GM12878 (cell line): ENCODE measurements at places on chromosomes 7 and 10. TPM values are rescaled to one million over a fixed set of nuclear protein-coding genes. Genes with fewer than 3 reads are reported as not detected.

- DNase-seq: no peak
Observed at GRCh38 chr7:2851497-2851896, 7.4 kb upstream of the GNA12 start.

DNA sequence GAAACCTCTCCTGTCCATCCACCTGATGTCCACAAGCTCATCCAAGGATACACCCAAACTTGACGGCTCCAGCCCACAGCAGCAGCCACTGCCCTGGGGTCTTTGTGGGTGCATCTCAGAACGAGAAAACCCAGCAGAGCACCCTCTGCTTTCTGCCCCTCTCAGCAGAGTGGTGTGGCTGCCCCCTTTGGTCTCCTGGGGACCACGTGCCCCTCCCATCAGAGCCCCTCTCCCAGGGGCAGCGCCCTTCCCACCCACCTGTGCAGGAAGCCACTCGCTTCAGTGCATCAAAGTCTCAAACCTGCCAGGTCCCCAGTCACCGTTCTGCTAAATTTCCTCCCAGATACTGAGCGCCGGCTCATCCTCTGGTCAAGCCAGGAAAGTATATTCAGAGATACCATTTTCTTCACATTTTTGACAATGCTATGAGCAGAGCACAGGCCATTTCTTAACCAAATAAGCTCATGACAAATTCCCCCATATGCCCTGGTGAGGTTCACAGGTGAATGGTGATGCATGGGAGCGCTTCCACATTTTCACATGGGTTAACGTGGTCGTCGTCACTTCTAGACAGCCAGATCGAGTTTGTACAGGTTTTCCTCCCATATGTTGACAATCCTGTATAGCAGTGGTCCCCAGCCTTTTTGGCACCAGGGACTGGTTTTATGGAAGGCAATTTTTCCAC is 32.4 kb downstream of the CAMK2B start:
- no peak for DNase-seq

DNA sequence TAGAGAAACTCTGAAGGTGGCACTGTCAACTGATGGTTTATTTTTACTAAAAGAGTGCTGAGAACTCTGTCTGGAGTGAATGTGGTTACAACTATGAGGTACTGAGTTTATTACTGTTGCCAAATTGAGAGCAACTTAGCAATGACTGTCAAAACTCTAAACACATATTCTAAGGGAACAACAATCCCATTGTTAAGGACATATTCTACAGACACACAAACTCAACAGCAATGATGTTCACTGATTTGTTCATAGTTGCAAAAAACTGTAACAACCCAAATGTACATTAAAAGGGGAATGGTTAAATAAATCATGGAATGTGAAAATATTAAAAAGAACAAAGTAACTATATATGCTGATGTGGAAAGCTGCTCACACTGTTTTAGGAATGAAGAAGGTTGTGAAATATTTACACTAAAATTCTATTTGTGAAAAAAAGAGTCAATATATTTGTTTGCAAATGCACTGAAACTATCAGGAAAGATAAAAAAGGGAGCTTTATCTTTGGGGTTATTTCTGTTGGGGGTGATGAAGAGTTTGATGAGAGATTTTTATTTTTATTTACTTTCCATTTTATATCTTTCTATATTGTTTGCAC is 12.9 kb downstream of the PON2 start:
- no peak for DNase-seq

GRCh38 chr7:117781707-117782106 is 91.5 kb downstream of the CTTNBP2 start:
- no peak for DNase-seq

GRCh38 chr10:97960269-97961056 is 70.0 kb downstream of the CRTAC1 start:
- no peak for DNase-seq

- DNase-seq: no peak
Observed at GRCh38 chr7:45080265-45080957, 8.4 kb downstream of the NACAD start.

DNA sequence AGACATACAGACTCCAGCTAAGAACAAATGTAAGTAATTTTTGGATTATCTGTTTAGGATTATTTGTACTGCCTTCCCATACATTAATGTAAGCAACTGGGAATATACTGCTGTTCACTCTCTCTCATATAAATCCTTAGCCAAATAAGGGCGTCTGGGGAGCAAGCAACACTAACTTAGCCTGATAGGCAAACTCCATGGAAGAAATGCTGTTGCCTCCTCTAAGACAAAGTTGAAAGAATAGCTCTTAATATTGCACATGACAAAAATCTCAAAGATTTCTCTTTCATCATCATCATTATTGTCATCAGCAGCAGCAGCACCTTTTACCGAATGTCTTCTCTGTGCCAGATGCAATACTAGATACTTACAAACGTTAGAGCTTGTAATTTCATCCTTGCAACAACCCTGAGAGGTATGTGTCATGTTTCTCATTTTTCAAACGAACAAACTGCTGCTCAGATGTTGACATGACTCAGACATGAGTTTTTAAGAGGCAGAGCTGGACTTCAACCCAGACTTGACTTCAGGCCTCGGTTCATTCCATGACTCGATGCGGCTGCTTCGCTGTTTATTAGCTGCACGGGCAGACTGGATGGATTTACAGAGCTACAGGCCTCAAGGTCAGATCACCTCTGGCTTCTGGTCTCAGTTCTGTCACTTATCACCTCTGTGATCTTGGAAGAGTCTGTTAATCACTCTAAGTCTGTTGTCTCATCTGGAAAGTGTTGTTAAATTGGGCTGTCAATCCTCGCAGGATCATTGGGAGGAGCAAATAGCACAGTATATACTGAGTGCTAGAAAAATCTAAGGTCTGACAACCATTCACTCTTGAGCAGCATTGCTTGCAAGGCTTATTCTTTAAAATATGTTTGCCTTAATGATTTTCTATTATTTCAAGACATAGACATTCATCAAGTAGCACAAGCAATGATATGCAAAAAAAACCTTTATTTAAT is 126.3 kb upstream of the CELF2 start:
- no peak for DNase-seq

GRCh38 chr10:24680647-24681524 is 42.8 kb downstream of the ARHGAP21 start:
- no peak for DNase-seq

DNA sequence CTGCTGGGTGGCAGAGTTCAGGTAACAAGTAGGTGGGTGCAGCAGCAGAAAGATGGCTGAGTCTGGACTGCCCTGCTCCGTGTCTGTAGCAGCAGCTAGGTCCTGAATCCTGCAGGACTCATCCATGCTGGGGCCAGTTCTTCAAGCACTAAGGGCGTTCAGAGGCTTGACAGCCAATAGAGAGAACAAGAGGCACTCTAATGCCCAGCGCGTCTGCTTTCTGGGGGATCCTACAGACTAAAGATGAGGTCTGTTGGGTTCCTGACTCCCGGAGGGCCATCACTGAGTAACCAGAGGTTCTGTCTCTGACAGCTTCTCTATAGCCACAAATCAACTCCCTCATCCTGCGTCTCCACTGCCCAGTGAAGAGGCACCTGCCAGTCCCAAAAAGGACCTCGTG is 125.5 kb downstream of the PTPN20 start:
- DNase-seq: no peak

The SUN3 gene
- not detected in 2 replicates for total RNA-seq

The HMX3 gene
- total RNA-seq: 54.6 and 60.5 TPM in 2 replicates
